ENCODE measurements at places on chromosomes 4 and X.
A peak's percentile ranks its signal among the peaks of the same experiment; 100 is the strongest.

- DNase-seq, result no peak
Observed at GRCh38 chr4:40190880-40191815, 5.7 kb upstream of the RHOH start.

- no peak for DNase-seq
Observed at GRCh38 chrX:73581002-73581628, 18.1 kb downstream of the CHIC1 start.

DNA sequence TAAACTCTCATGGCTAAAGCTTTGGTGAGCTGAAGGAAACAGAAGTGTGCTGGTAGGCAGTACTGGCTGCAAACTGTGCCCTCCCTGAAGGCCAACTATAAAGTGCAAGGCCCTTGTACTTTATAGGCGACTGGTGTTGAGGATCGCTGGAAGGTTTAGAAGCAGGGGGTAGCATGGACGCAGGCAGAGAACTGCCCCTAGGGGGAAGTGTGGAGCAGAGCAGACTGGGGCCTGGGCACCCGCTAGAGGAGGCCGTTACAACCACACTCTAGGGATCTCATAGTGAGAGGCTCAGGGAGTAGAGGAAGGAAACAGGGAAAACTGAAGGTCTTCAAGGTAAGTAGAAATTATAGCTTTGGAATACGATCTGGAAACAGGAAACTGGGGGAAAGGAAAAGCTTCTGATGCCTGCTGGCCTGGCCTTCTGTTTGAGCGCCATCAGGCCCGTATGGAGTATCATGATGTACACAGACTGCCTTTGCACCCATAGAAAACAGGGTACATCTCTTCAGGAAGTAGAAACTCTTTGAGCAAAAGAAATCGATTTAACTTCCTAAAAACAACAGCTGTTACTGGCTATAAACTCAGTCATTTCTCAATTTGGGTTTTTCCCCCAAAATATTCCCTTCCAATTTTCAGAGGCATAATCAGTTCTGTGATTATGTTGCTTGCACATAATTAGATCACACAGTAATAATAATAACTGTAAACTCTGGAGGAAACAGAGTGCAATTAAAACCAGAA is 23.9 kb upstream of the TMSB4X start:
- peak; percentile 17 for DNase-seq

DNA sequence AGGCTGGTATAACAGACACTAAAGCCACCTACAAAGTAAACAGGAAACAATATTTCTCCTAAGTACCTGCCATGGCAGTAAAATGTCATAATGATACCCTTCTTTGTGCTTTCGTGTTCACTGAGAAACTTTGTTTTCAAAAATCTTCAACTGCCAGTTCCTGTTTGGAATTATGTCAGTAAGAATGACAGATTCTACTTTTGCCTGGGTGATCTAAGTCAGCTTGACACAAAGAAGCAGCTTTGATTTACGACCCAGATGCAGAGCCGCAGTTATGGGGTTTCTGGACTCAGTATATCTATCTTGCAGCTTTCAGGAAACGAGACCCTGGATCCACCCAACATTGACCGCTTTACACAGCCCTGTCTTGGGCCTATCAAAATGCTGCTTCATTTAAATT is 71.2 kb downstream of the SNX25 start:
- DNase-seq, result no peak

DNA sequence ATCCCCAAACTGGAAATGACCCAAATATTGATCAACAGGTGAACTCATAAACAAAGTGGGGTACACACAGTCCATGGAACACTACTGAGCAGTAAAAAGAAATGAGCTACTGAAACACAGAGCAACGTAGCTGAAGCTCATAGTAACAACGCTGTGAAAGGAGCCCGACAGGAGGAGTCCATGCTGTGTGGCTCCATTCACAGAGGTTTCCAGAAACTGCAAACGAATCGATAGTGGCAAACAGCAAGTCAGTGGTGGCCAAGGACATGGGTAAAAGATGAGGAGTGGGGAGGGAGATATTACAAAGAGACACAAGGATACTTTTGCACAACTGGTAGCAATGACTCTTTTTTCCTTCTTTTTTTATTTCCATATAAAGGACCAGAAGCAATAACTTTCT is 90.4 kb downstream of the HAUS3 start:
- no peak for DNase-seq

DNA sequence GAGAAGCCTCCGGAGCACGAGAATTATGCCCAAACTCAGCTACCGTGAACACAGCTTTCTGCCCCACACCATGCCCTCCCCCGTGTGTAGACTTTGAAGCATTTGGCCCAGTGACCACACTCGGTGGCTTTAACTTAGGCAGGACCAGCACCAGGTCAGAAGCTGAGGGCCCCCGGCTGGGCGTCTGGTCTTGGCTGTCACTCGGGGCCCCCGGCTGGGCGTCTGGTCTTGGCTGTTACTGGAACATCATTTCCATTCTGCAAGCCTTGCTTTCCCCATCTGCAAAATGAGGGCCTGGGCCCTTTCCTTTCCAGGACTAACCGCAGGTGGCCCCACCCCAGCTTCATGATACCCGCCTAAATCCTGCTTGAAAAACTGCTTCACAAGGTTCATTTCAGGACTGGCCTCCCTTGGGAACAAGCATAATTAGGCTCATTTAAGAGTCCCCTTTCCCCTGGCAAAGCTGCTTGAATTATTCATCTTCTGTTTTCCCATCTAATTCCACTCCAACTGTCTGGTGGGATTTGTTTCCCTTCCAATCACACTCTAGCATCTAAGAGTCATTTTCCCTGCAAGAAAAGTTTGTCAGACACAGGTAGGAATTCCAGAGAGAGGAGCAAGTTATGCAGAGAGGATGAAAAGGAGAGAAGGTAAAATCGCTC is 82.5 kb downstream of the WFS1 start:
- no peak for DNase-seq

- no peak for DNase-seq
Observed at GRCh38 chrX:70960730-70961129, 29.8 kb upstream of the SLC7A3 start.

DNA sequence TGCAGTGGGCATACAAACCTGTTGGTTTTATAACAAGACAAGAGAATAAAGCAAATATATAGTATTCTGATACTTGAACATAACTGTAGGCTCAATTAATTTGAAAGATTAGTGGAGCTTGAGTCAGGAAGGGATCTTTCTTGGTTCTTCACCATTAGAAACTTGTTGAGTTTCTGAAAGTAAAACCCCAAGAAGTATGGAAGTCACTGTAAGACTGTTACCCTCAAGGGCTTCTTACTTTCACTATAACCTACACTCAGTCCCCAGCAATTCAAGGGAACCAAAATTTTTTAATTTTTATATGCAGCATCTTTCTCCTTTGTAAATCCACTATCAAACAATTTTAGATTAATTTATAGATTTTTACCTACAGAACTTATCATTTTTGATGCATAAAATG is 2019.2 kb upstream of the ADGRL3 start:
- no peak for DNase-seq

- DNase-seq, result no peak
Observed at GRCh38 chrX:68842351-68842750, 13.5 kb downstream of the EFNB1 start.

DNA sequence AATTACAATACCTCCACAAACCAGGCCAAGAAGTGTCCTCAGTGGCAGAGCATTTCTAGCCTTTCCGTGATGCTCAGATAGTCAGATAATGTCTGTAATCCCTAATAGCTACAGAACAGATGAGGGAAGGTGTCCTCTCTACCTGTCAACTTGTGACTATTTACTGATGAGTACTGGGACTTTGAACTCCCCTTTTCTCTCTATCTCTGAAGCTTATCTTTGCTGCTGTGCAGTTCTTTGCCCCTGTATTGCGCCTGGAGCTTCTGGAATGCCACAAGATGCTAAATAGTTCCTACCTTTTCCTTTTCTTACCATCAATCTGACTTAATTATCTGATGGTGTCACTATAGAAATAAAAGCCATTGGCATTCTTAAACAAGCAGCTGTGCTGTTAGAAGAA is 30.5 kb downstream of the FGF2 start:
- no peak for DNase-seq

DNA sequence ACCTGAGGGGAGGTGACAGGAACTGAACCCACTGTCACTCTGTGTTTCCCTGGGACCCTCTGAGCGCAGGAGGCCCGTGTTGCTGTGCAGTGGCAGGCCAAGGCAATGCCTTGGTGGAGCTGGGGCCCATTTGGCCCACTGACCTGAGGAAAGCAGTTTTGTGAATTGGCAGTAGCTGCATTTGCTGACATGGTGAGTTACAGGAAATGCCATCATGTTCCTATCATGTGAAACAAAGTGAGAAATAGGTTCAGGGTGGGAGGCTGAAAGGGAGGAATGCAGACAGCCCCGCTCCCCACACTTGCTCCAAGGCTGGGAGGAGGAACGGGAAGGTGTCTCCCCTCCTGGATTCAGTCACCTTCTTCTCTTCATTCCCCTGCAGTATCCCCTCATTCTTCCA is 146.1 kb downstream of the PTTG2 start:
- no peak for DNase-seq

GRCh38 chrX:1833656-1834360 is 218.9 kb downstream of the ASMT start:
- DNase-seq, result no peak

- DNase-seq, result no peak
Observed at GRCh38 chr4:42487230-42487629, 89.9 kb downstream of the SHISA3 start.

- DNase-seq, result no peak
Observed at GRCh38 chrX:43456063-43456462, 200.0 kb upstream of the MAOA start.

DNA sequence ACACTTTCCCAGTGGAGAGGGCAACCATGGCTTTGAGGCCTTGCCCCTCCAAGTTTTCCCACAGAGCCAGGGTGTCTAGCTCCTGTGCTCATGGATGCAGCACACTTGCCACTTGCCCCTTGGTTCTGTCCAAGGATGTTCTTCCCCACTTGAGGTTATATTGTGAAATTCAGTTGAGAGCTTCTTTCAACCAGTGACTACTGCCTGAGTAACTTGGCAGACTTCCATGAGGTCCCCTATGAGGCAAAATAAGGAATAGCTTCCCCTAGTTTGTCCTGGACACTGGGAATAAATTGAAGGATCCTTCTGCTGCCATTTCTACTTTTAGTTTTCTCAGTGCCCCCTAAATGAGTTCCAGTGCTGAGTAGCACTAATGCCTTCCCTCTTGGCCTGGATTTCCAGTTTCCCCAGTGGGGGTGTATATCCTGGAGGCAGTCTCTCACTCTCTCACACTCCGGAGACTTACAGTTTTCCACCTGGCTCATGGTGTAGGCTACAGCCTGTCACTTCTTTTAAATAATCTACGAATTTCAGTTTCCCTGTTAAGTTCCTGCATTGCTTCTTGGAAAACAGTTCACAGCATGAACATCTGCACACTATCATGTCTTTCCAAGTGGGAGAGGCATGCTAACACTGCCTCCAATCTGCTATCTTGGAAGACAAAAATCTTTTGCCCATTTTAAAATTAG is 36.4 kb upstream of the ADH4 start:
- DNase-seq, result peak; percentile 0

- DNase-seq, result no peak
Observed at GRCh38 chr4:162582180-162582579, 418.4 kb upstream of the FSTL5 start.

DNA sequence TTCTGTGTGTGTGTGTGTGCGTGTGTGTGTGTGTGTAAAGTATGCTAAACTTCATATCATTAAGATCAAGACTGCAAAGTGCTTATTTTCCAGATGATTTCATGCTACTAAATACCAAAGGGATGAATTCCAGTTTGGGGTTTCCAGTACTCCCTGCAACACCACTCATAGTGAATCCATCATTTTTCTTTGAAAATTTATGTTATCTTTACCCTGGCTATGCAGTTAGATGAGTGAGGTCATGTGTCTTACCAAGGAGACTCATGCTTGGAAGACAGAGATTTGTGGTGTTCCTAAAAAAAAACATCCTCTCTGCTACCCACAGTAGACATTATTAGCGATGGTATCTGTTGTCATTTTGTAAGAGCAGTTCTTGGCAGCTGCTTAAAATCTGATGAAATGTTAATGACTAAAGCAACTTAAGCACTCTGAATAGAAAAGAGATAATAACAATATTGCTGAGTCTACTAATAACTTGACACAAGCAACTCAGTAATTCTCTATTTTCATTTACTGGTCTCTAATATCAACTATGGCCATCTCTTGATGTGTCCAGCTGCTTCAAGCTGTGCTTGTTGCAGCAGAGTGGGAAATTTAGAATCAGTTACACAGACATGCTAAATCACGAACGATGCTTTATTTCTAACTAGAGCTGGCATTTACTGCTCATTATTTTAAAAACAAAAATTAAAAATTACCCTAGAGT is 1953.0 kb upstream of the IGFBP7 start:
- no peak for DNase-seq

GRCh38 chr4:109046471-109047201 is 255.8 kb downstream of the COL25A1 start:
- DNase-seq, result no peak

GRCh38 chr4:1872870-1873269 is 1.7 kb downstream of the NSD2 start:
- DNase-seq, result no peak

DNA sequence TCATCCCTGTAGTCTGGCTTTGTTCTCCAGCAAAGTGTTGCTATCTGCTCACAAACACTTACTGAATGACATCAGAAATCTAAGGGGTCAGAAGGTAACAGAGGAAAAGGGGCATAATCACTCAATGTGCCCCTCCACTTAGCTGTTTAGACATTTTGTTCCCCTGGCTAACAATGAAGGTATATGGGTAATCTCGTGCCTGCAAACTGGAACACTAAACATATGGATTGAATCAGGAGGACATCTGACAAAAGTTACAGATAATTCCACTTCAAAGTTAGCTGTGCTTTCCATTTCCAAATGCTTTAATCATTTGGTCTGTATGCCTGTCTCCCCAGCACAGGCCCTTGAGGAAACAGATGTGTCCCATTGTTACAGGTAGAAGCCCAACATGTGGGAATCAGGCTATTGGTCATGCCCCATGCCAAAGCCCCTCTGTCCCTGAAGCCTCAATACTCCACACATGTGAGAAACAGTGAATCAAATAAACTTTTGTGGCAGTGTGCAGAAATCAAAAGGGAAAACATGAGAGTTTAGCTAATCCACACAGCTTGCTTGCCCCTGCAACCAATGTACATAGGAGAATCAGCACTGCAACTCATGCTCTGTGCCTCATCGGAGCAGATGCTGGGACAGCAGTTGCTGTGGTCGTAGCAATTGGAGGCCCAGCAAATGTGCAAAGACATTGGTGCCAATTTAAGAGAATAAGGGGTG is 111.7 kb downstream of the RNF150 start:
- DNase-seq, result no peak

- no peak for DNase-seq
Observed at GRCh38 chr4:27040356-27040755, 179.7 kb downstream of the STIM2 start.
